ENCODE measurements at places on chromosomes 12 and 14. TPM values are rescaled to one million over a fixed set of nuclear protein-coding genes. Genes with fewer than 3 reads are reported as not detected.
A peak's percentile ranks its signal among the peaks of the same experiment; 100 is the strongest.

RNASE3 gene
- total RNA-seq: not detected

PRH2 gene
- total RNA-seq: 0.32 TPM

SNX6 gene
- total RNA-seq: 233 TPM

DNA sequence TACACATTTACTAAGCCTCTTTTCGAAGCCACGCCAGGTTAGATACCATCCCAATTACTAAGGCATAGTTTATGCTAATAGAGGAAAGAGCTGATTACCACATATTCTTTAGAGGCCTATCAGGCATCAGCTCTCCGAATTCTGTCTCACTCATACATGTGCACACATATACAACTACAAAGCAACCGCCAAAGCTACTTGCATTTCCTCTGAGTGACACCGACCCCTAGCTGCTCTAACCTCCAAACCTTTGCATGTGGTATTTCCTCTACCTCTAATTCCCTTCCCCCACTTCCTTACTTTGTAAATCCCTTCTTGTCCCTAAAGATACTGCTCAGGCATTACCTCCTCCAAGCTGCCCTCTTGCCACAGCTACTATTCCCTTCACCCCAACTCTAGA is 107.2 kb downstream of the DUSP6 start:
- DNase-seq: peak; percentile 65

- no peak for DNase-seq
Observed at GRCh38 chr14:71705460-71705859, 226.8 kb upstream of the RGS6 start.

- DNase-seq: no peak
Observed at GRCh38 chr14:60197629-60198303, 32.6 kb upstream of the DHRS7 start.

Data from fibroblast of villous mesenchyme (primary cell).